Endodermal cell (in vitro differentiated cells): ENCODE measurements at places on chromosomes 7 and 10. TPM values are rescaled to one million over a fixed set of nuclear protein-coding genes. Genes with fewer than 3 reads are reported as not detected.
A peak's percentile ranks its signal among the peaks of the same experiment; 100 is the strongest.

- DNase-seq, result no peak
These were observed 195.0 kb downstream of the HGF start for GRCh38 chr7:81574723-81575326.

GRCh38 chr7:42342381-42342780 lies 105.4 kb upstream of the GLI3 start:
- DNase-seq, result no peak

- peak; percentile 56 for DNase-seq
These were observed 485.1 kb downstream of the SEMA3D start for GRCh38 chr7:84701524-84702306.

DNA sequence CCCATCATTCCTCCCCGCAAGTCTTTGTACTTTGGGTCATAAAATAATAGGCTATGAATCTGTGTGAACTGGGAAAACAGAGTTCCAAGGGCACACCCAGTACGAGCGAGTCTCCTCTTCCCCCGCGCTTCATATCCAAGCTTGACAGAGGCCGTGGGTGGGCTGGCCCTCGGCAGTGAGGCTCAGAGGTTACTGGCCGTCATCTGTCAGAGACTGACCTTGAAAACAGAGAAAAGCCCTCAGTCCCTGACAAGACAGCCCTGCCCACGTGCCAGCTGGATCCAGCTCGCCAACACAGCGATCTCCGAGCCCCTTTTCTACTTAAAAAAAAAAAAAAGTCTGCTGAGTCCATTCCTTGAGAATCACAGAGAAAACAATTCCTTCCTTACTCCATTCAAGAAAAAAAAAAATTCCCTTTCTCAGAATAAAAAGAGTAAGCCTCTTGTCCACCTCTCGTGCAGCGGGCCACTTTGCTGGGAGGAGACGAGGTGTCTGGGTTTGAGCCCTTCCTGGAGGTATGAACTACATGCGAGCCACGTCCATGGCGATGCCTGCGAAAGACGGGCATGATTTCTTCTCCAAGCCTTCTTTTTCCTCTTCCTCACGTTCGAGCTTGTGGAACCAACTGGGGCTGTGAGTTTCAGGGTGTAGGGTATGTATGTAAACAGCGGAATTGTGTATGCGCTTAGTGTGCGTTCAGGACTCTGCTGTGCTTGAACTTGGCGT lies 744 bp upstream of the BICC1 start:
- peak; percentile 53 for DNase-seq

DNA sequence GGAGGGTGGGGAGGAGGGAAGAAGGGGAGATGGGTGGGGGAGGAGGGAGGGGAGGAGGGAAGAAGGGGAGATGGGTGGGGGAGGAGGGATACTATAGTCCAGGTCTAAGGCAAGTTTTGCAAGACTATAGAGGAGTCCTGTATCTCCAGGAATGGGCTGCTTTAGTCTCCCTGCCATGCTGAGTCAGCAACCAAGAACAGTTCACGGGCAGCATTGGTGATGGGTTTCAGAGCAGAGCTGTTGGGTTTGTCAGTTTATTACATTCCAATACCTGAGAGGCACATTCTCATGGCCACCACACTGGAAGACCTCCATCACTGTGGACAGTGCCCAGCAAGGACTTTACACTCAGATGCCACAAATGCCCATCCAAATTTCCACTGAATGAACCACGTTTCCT lies 212.7 kb downstream of the GRM8 start:
- no peak for DNase-seq

The PDE1C gene
- 0.26 and 0.29 TPM in 2 replicates for total RNA-seq

The TEX47 gene
- total RNA-seq, result not detected in 2 replicates

DNA sequence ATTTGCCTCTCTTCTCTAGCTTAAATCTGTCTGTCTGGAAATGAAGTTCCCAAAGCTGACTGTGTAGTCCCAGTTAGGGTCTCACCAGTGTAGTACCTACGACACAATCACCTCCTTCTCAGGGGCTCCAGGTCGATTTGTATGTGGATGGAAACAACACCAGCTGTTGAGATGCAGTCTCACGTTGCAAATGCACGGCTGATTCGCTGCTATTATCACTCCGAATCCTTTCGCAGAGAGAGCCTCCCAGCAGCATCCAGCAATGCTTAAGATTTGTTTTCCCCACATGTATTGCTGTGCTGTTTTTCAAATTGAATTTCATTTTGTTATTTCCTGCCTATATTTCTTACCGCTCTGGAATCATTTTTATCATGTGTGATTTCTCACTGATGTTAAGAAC lies 16.3 kb downstream of the VSTM4 start:
- DNase-seq, result peak; percentile 30

- DNase-seq, result no peak
These were observed 6.0 kb downstream of the CLDN15 start for GRCh38 chr7:101231644-101232043.

- no peak for DNase-seq
These were observed 208.6 kb downstream of the ZNF365 start for GRCh38 chr10:62582804-62583208.

The C10orf143 gene
- 1.5 and 1.6 TPM in 2 replicates for total RNA-seq

DNA sequence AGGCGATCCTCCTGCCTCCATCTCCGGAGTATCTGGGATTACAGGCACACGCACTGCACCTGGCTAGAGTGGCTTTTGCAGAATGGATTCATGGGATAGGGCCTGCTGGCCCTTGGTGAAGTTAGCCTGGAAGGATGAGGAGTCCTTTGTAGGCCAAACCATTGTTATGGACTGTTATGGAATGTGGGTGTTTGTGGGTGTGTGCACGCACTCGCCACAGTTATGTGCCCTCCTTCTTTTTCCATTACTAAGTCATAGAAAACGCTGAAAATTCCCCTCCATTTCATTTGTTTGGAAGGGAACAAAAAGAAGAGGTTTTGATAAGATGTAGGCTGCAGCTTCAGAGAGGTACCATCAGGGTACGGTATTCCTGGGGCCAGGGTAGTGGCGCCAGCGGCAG lies 15.0 kb downstream of the ZNF862 start:
- DNase-seq, result peak; percentile 29

GRCh38 chr7:128221929-128222403 lies 19.1 kb upstream of the LEP start:
- DNase-seq, result no peak

The SPDYE2 gene
- not detected in 2 replicates for total RNA-seq

DNA sequence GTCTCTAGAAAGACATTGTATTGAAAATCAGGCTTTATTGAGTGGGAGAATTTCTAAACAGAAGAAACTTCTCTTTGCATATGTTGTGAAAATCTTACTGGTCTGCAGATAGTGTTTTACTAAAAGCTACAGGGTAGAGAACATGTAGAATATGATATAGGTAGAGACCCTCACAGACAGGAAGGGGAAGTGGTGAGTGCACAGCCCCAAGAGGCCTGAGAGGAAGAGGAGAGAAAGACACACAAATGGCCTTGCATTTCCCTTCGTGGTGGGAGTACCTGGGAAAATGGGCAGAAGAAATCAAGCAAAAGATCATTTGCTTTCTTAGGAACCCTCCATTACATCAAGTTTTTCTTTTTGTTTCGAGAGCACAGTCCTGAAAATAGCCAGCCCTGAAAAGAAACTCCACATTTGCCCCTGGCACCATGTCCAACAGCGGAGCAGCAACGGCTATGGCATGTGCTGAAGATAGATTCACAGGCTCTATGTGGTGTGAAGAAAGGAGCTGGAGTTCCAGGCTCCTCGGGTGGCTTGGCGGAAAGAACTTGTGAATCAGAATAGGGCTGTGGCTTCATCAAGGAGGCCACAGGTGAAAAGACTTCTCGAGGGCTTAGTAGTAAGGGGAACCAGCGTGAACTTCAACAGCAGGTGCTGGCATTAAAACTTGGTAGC lies 143.5 kb downstream of the CALCR start:
- no peak for DNase-seq

GRCh38 chr7:101668726-101669125 lies 39.6 kb upstream of the MYL10 start:
- no peak for DNase-seq

The ADAM8 gene
- 3.3 and 5.5 TPM in 2 replicates for total RNA-seq

The RBP3 gene
- not detected in 3 replicates for total RNA-seq

DNA sequence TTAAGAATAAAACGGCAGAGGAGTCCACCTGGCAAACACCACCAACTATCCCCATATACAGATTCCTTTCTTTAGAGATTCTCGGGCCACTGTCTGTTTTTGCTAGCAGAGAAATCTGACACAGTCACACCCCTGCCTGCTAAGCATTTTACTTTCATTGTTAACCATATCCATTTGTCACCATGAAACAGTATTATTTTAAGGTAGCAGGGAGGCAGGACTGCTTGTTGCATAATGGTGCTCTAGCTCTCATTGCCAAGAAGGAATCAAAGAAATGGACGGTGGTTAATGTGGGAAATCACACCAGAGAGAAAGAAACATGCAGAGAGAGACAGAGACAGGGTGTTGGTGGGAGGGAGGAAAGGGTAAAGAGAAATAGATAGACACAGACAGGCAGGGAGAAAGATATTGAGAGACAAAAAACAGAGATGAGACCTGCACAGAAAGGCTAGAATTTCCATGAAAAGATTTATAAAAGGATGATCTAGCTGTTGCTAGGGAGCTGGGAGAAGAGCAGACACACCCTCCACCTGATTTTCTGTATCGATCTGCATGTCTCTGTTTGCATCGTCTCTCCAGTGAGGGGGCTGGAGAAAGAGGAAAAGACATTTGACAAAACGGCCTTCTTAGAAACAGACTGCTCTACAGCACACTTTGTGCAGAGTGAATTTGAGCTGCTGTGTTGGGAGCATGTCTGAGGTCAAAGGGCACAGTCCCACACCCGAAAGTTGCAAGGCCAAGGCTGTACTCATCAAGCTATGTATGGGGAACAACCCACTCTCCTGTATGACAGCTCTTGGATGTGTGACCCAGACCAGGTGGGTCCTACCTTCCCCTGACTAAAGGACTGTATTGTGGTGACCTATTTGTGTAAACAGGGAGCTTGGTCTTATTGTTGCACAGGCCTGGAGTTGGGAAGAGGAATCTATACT lies 303.1 kb downstream of the FZD1 start:
- no peak for DNase-seq

The ADAM22 gene
- 6.6 to 12.2 TPM (median 11.5 TPM) in 3 replicates for total RNA-seq

The FFAR4 gene
- total RNA-seq, result not detected in 3 replicates

- peak; percentile 90 for DNase-seq
These were observed 179.2 kb upstream of the MBL2 start for GRCh38 chr10:52951824-52952223.

The ADO gene
- total RNA-seq, result 27.1 and 30.2 TPM in 2 replicates

DNA sequence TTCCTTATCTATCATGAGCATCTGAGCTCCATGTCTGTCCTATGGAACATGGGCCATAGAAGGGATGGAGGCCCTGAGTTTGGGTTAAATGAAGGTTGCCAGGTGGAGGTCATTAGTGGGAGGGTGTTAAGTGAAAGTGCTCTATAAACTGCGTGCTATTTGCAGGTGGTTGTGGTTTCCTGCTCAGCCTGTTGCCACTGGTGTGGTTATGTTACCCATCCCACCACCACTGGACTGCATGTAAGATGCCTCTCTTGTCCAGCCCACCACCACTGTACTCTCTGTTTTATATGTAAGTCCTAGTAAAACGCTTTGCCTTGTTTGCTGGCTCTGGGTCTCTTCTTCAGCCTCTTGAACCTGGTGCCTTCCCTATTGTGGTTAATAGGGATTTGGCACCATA lies 711.2 kb downstream of the SORCS3 start:
- no peak for DNase-seq

GRCh38 chr7:13651167-13651566 lies 338.3 kb downstream of the ETV1 start:
- DNase-seq, result no peak

DNA sequence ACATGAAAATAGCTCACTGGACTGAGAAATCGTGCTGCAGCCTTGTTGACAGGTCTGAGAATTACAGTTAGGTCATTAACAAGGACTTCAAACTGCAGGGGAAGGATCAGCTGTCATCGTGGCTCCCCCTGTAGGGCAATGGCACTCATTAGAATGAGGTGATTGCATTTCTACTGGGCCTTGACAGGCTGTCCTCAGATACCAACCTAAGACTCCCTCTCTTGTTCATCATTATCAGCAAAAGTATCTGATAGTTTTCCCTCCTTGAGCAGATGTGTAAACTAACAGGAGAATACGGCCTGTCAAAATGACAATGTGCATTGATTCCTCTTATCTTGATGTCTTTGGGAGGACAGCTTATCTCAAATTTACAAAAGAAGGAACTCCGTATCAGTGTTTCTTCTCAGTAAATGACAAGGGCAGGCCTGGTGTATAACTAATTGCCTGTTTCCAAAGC lies 648.5 kb upstream of the LRRN3 start:
- DNase-seq, result peak; percentile 89

- DNase-seq, result no peak
These were observed 171.9 kb downstream of the TPST1 start for GRCh38 chr7:66377045-66377444.

The TMEM176B gene
- 0.31 and 0.38 TPM in 2 replicates for total RNA-seq

DNA sequence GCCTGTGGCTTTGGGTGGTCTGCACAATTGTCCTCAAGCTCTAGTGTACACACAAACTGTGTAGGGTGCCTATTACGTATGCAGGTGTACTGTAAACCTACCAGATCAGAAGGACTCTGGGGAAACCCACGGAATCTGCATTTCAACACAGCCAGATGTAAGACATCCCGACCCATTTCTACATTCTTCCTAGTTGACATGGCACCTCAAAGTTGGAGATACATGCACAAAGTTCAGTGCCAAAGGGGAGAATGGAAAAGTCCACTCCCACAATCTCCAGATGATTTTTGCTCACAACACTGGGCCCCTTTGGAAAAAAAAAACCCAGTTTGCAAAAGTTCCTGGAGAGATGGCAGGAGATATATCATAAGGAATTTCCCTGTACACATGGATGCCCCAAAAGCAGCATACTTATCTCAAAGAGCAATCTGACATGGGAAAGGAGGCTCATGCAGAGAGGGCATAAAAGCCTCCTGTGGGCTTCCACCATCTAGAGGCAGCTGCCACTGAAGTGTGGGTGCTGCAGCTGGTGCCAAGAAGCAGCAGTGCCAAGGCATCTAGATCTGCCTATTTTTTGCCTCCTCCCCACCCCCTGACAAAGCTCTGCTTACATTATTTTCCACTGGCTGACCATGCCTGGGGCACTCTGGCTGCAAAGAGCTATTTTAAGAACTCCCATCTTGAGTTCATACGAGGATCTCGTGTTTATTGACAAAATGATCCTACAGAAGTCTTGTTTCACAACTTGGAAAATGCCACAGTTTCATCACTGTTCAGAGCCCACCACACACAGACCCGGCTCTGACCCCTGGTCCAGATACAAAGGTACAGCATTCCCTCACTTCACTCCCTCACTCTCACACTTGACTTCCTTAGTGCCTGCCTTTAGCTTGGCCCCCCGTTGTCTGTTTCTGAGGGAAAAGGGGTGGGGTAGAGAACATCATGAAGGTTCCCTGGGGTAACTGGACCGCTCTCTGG lies 12.9 kb downstream of the TECTB start:
- DNase-seq, result no peak

- no peak for DNase-seq
These were observed 62.9 kb downstream of the MGAM2 start for GRCh38 chr7:142174441-142174840.

DNA sequence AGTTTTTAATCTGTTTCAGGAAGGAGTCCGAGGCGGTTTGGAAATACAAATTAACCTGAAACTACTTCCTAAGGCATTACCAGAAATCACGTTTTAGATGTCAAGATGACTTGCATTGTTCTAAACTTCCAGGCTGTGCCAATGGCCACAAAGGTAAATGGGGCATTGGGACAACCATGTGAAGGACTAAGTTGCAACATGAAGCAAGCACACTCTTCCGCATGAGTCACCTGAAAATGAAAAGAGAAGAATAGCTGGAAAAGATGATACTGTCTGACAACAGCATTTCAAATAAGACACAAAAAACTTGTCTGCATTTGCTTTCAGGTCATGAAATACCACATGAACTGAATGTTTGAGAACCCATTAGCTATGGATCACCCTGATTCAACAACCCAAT lies 262.1 kb downstream of the AHR start:
- DNase-seq, result no peak

GRCh38 chr7:11458736-11459483 lies 373.1 kb downstream of the THSD7A start:
- no peak for DNase-seq
